ENCODE measurements at places on chromosomes 7 and 10. TPM values are rescaled to one million over a fixed set of nuclear protein-coding genes. Genes with fewer than 3 reads are reported as not detected.

WDR37 gene
- 32.6 TPM for total RNA-seq

PTF1A gene
- total RNA-seq, result not detected

IKZF1 gene
- 3.1 TPM for total RNA-seq

GRCh38 chr7:49894543-49894942, 121.1 kb downstream of the VWC2 start:
- DNase-seq, result no peak
- H3K4me1 ChIP-seq, result peaks cover 20% of the 10 kb centered on the region
- H3K36me3 ChIP-seq, result peaks cover 5% of the 10 kb centered on the region
- peaks cover 2% of the 10 kb centered on the region for H3K27me3 ChIP-seq
- H3K27ac ChIP-seq, result no peak overlapping the region

- peaks cover 5% of the 10 kb centered on the region for H3K27me3 ChIP-seq
- DNase-seq, result no peak
- H3K4me3 ChIP-seq, result peak overlapping the region; percentile 26
- peaks cover 19% of the 10 kb centered on the region for H3K4me1 ChIP-seq
Observed at GRCh38 chr10:33412241-33412640, 77.8 kb upstream of the NRP1 start.

GRCh38 chr7:37032258-37032601, 307.9 kb upstream of the AOAH start:
- H3K27ac ChIP-seq, result no peak overlapping the region
- H3K4me3 ChIP-seq, result no peak overlapping the region
- DNase-seq, result no peak
- H3K36me3 ChIP-seq, result peaks cover 8% of the 10 kb centered on the region
- H3K4me1 ChIP-seq, result peaks cover 3% of the 10 kb centered on the region
- H3K27me3 ChIP-seq, result no peaks in the 10 kb centered on the region
